Stomach (tissue), 19 donors: ENCODE measurements at places on chromosomes 2 and 18.
A peak's percentile ranks its signal among the peaks of the same experiment; 100 is the strongest.

GRCh38 chr2:39243469-39244123 lies at the start of gene CDKL4:
CDKL4 (minus strand) TSS chr2:39243970.
- DNase-seq: peak; percentile 66

GRCh38 chr18:22999212-22999611 lies 66.1 kb downstream of the RBBP8 start:
- no peak for DNase-seq

- no peak for DNase-seq
Observed at GRCh38 chr2:105496271-105496670, 97.4 kb upstream of the FHL2 start.

GRCh38 chr2:74328573-74328972 lies 14.6 kb downstream of the SLC4A5 start:
- no peak for DNase-seq

GRCh38 chr18:62812242-62812641 lies 96.9 kb downstream of the PHLPP1 start:
- no peak for DNase-seq

DNA sequence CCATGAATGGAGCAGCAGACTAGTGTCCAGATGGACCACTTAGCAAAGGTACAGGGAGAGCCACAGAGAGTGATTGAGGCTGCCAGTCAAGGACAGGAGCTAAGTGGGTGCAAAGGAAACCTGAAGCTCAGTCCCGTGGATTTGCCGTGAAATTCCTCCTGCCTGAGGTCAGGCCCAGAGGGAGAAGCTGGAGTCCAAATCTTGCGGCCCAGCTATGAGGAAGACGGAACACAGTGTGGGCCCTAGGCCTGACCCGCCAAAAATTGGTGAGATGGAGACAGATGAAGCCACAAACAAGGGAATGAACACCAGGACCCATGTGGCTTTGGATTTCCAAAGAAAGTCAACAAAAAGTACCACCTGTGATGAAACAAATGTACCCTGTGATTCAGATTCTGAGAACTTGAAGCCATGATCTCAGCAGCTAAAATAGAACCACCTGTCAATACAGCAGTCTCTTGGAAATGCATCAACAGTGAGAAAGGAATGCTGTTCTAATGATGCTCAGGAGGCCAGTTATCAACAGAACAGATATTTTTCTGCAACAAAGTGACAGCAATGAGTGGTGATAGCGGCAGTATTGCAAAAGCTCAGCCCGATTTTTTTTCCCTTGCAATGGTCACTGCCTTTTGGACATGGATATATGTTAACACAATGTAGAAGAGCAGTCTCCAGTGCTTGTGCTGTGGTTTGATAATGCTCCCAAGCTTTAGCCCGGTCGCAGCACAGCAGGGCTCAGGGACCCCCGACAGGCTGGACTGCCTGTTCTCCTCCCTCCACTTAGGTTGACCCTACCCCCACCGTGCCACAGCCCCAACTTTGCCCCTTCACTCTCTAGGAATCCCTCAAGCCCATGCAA lies 10.7 kb downstream of the COL6A3 start:
- no peak for DNase-seq

DNA sequence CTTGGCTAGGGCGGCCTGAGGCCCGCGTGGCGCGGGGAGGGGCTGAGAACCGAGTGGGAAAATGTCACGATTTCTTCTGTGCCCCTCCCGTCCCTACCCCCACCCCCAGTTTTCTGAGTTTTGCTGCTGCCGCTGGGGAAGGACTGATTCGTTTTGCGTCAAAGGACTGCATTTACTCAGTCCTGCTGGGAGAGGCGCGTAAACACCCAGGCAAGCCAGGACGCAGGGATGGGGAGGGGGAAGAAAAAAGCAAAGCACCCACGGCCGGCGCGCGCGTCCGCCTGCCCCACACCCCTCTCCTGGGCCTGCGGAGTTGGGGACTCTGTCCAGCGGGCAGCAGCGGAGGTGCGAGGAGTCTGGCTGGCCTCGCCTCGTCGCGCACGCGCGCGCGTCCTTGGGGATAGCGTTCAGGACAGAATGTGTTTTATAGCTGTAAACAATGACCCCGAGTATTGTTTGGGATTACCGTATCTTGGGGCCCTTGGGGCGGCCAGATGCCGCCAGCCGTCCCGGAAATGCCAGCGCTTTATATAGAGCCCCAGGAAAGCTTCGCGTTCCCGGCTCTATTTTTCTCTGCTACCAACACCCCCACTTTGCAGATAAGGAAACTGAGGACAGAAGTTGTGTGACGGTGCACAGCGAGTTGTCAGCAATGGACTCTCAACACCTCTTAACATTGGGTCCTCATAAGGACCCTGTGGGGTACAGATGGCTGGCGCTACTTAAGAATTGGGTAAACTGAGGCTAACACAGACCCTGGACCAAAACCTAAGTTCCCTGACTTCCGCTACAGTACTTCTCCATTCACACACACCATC lies 1.7 kb upstream of the FOSL2 start:
- DNase-seq: peak; percentile 81

DNA sequence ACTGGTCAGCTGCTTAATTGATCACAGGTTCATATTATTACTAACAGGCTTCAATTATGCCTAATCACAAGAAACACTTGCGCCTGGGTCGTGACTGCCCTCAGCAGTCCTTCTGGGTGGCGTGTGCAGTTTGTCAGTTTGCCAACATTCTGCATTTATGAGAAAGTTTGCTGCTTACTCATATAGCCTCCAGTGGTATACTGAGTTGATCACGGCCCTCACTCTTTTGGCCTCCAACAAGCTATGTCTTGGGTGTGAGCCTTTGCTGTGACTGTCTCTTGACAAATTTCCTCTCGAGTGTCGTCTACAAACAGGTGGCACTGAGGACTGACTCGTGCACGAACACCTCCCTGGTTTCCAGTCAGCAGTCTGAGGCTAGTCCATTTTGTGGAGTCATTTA lies 27.3 kb downstream of the DCDC2C start:
- no peak for DNase-seq

- no peak for DNase-seq
Observed at GRCh38 chr2:196284866-196285557, 113.6 kb upstream of the STK17B start.

- DNase-seq: no peak
Observed at GRCh38 chr18:45998244-45998643, 31.1 kb upstream of the EPG5 start.

DNA sequence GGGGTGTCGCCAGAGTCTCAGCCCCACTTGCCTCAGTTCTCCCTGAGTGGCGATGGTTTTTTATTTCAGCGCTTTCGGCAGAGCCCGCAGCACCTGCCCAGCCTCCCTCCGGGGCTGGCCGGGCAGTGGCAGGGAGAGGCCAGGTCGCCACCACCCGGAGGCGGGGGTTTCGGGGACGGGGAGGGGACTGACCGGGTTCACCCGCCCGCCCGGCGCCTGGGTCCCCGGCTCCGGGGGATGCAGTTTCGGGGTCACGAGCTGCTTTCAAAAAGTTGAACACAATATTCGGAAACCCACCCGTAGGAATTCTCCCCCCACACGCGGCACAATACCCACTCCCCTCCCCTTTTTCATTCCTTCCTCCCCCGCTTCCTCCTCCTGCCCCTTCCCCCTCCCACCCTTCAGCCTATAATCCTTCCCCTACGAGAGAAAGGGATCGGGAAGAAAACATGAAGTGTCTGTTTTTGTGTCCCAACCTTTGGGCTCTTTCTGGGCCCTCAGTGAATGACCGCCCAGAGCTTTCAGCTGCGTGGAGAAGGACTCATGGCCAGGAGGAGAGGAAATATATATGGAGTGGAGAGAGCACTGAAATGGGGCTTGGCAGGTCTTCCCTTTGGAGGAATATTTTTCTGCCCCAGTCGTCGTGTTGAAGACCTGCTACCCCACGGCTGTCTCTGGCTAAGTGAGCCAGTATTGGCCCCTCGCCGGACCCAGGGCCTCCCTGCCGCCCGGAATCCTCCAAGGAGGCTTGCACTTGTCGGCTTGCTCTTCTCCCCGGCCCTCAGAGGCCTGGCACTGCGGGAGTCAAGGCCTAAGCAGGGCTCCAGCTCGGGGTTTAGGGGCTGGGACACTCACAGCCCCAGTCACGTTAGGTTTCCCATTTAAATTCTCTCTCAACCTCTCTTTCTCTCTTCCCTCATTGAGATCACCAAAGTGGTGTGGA lies 2.1 kb upstream of the SIX3 start:
- no peak for DNase-seq

GRCh38 chr2:148745151-148745851 lies 100.8 kb downstream of the EPC2 start:
- no peak for DNase-seq

DNA sequence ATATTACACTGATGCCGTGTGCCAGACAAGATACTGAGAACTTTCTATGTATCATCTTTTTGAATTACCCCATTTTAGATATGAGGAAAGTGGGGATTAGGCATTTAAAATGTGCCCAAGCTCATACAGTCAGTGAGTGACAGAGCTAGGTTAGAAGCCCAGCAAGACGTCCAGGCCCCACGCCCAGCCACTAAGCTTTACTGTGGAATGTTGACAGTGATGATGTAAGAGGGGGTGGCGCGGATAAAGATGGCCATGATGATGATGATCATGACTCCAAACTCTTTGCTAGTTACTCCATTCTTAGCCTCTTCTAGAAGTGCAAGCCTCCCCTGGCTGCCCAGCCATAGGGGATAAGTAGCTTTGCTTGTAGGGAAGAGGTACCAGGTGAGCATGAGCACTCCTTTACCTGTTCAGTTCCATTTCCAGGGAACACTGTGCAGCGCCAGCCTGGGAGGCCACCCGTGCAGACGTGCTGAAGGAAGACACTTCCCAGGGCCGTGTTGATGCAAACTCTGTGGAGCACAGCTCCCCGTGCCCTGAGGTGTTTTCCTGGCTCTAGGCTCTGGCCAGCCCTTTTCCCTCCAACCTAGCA lies 65.5 kb downstream of the BCL2L11 start:
- no peak for DNase-seq

GRCh38 chr2:131036269-131036668 lies 57.0 kb downstream of the FAM168B start:
- peak; percentile 6 for DNase-seq

DNA sequence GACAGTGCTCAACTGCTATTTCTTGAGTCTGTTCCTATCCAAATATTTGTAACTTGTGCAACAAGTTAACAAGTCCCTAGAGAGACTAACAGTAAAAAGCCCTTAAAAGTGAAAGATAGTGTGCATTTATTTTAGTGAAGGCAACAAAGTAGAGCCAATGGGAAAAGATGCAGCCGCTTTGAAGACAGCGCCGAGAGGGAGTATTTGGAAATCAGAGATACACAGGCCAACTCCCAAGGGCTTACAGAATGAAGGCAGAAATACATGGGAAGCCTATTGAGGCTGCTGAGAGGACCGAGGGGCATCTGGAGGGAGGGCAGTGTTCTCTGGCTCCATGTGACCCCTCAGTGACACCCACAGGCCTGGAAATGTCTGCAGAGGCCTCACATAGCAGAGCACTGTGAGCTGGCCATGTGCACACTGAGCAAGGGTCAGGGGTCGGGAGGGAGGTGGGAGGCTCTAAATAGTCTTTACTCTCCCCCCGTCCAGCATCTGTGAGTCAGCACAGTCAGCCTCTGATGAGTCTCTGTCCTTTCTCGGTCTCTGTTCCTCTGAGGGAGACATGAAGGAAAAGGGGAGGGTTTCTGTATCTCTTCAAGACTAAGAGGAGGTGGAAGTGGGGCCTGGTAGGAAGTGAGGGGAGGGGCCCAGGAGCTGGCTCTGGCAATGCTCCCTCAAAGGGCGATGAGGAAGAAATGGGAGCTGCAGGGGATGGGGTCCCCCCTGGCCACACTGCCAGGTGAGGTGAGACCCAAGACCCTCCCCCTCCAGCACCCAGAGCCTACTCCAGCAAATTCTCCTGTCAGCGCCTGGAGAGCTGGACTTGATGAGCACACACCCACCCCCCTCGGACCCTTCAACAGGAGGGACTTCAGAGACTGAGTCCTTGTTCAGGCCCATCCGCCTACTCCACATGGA lies 133.6 kb downstream of the SP3 start:
- DNase-seq: peak; percentile 85
